NAMALWA (cell line): ENCODE measurements at places on chromosomes 7 and 10.

- peak; percentile 57 for DNase-seq
These were observed 769 bp upstream of the TMEM248 start for GRCh38 chr7:66920256-66920655.

- no peak for DNase-seq
These were observed 176.6 kb upstream of the SP4 start for GRCh38 chr7:21251151-21251800.

- DNase-seq, result no peak
These were observed 212.7 kb downstream of the ADK start for GRCh38 chr10:74363727-74364126.

DNA sequence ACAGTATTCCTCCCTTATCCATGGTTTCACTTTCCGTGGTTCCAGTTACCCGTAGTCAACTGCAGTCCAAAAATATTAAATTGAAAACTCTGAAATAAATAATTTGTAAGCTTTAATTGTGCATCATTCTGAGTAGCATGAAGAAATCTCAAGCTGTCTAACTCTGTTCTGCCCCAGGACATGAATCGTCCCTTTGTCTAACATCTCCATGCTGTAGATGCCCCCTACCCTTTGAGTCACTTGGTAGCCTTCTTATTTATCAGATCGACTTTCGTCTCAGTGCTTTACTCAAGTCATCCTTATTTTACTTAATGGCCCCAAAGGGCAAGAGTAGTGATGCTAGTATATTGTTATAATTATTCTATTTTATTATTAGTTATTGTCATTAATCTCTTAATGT is 41.8 kb downstream of the CPED1 start:
- DNase-seq, result no peak

DNA sequence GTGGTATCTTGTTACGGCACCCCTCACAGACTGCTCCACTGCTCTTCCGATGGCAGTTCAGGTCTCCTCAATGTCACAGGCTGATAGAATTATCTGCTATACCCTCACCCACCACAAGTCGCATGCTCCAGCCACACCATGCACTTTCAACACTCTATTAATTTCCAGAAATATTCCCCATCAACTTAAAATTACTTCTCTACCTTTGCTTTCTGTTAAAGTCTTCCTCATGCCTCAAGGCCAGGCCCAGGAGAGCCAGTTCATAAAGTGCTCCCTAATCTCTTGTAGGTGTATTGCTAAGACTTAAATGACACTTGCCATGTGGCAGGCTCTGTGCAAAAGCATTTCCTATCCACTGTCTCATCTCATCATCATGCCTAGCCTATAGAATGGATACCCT is 105.9 kb upstream of the ARID5B start:
- DNase-seq, result peak; percentile 14

DNA sequence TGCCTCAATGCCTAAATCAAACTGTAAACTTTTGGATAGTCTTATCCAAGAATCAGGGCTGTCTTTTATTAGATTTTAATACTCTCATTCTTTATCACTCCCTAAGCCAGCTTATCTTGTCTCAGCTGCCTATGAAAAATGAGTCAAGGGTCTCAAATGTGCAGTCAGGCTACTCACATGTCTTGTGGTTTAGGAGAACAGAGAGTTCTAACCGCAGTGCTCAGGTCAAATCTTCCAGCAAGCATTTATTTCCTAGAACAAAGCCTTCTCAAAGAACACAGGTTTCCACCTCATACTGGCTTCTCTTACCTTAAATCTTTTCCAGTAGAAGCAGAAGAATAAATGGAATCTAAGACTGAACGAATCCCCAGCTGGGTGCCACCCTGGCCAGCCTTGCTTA is 23.5 kb downstream of the HTR5A start:
- no peak for DNase-seq

GRCh38 chr7:16357921-16358320 is 63.4 kb downstream of the CRPPA start:
- no peak for DNase-seq

DNA sequence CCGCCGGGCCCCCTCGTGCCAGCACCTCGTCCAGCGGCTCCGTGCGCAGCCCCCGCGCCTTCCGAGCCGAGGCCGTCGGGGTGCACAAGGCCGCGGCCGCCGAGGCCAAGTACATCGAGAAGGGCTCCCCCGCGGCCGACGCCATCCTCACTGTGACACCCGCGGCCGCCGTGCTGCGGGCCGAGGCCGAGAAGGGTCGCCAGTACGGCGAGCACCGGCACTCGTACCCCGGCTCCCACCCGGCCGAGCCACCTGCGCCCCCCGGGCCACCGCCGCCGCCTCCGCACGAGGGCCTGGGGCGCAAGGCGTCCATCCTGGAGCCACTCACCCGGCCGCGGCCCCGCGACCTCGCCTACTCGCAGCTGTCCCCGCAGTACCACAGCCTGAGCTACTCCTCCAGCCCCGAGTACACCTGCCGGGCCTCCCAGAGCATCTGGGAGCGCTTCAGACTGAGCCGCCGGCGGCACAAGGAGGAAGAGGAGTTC is 76.5 kb downstream of the ELFN1 start:
- DNase-seq, result no peak
